Esophagus mucosa (tissue), 1 donor: ENCODE measurements at places on chromosomes 5 and 9. TPM values are rescaled to one million over a fixed set of nuclear protein-coding genes. Genes with fewer than 3 reads are reported as not detected.

- no peak for ATAC-seq
Measured at GRCh38 chr5:179254638-179255271, 90.5 kb downstream of the ADAMTS2 start.

SAXO1 gene
- not detected for total RNA-seq

C9orf85 gene
- 10.6 TPM for total RNA-seq

MLLT3 gene
- total RNA-seq = 7.9 TPM

GRCh38 chr5:1484730-1485578, 38.8 kb downstream of the LPCAT1 start:
- no peak for ATAC-seq

IL13 gene
- total RNA-seq = not detected

PCDHGA4 gene
- total RNA-seq = 0.48 TPM

DNA sequence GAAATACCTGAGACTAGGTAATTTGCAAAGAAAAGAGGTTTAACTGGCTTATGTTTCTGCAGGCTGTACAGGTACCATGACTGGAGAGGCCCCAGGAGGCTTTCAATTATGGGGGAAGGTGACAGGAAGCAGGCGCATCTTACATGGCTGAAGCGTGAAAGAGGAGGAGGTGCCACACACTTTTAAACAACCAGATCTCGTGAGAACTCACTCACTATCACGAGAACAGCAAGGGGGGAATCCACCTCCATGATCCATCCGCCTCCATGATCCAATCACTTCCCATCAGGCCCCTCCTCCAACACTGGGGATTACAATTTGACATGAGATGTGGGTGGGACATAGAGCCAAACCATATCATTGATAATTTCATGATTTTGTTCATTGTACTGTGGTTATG, 2.5 kb upstream of the MED27 start:
- ATAC-seq = no peak

DNA sequence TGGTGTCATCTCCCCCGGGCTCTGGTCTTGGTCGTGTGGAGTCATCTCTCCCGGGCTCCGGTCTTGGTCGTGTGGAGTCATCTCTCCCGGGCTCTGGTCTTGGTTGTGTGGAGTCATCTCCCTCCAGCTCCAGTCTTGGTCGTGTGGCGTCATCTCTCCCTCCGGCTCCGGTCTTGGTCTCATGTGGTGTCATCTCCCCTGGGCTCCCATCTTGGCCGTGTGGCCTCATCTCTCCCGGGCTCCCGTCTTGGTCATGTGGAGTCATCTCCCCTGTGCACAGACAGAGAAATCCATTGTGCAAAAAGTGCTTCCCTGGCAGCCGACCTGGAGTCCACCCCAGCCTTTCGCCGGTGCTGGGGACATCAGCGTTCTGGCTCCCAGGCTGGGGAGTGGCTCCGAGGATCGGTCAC, 91.1 kb upstream of the CACNA1B start:
- no peak for ATAC-seq

GRCh38 chr9:109939698-109940342, 159.8 kb downstream of the PALM2AKAP2 start:
- no peak for ATAC-seq

GRCh38 chr5:59236448-59236847, 653.6 kb downstream of the RAB3C start:
- no peak for ATAC-seq

PCDHB10 gene
- 0.80 TPM for total RNA-seq

GHR gene
- total RNA-seq = 2.4 TPM

DNA sequence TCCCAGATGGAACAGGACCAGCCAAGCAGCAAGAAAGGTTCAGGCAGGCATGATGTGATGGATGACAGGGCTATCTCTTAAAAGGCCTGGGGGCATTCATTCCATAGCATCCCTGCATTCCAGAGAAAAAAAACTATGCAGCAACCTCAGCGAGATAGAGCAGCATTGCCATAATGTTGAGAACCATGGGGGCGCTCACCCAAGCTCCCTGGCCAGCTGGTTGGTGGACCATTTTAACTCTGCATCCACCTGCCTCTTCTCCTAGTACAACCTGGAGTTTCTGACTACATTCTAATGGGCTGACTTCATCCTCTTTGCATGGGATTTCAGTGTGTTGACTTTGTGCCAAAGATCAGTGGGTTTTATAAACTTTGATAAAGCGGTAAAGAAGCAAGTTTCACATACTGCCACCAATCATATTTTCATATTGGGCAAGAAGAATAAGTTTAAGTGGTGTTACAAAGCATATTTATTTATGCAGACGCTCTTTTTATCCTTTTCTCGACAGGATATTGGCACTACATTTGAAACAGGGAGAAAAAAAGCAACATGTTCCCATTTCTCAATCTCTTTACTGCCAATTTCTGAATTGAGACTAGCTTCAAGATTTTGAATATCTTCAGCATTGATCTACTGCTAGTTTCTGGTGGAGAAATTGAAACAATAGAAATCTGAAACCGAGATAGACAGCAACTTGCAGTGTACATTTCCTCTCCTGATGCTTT, 378.3 kb upstream of the WWC1 start:
- ATAC-seq = no peak

- peak; percentile 73 for ATAC-seq
Measured at GRCh38 chr5:57298985-57299491, 125.2 kb downstream of the GPBP1 start.

DNA sequence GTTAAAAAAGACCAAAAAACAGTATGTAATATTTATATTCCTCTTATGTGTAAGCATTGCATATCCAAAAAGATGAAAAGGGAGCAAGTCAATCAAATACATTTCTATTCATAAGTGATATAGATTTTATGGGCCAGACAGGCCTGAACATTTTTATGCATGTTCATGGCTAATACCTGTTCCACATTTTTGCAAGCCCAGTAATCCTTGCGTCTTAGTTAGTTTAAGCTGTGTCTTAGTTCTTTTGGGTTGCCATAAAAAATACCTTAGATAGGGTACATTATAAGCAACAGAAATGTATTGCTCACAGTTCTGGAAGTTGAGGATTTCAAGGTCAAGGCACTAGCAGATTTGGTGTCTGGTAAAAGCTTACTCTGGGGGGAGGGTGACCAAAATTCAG, 342.1 kb downstream of the TAF11L14 start:
- peak; percentile 63 for ATAC-seq

NTRK2 gene
- total RNA-seq = 9.8 TPM

DNA sequence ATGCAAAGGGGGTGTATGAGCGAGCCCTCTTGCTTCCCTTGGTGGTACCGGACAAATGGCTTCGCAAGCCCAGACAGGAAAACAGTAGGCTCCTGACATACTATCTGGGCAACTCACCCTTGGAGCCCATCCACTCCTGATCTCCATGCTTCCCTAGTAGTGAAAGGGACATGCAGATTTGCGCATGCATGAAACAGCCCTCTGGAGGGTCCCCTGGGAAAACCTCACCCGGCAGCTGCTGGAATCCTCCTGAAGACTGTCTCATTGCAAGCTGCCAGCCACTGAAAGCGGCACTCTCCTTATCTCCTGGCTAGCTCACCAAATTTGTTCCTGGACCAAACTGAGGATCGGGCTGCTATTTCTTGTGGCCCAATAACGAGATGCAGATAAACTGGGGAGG, 10.2 kb downstream of the ZNF169 start:
- ATAC-seq = no peak

GRCh38 chr5:140642718-140643117, 3.5 kb downstream of the TMCO6 start:
- ATAC-seq = no peak

HRCT1 gene
- 1.2 TPM for total RNA-seq

- peak; percentile 32 for ATAC-seq
Measured at GRCh38 chr5:54703133-54703532, 185.6 kb downstream of the SNX18 start.

QRFP gene
- total RNA-seq = not detected

GCNT4 gene
- 1.4 TPM for total RNA-seq

EFNA5 gene
- 29.7 TPM for total RNA-seq

- ATAC-seq = peak; percentile 36
Measured at GRCh38 chr5:61626639-61627282, 294.7 kb downstream of the ZSWIM6 start.

DNA sequence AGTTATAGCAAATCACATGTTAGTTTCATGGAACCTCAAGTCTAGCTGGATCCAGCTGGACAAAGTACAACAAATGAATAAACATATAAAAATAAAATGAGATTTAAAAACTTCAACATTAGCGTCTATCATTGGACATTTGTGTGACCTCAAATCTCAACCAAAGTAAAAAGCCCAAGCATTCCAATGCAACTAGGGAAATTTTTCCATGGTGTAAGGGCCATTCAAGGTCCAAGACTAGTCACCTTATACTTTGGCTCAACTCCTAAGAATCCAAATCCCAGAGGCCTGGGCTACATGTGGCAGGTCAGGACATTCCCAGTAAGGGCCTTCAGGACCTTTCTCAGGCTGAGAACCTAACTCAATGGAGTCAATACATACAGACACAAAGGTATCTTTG, 137.4 kb upstream of the DMAC1 start:
- ATAC-seq = no peak

GRCh38 chr5:89147031-89147430, 264.0 kb upstream of the MEF2C start:
- no peak for ATAC-seq

DNA sequence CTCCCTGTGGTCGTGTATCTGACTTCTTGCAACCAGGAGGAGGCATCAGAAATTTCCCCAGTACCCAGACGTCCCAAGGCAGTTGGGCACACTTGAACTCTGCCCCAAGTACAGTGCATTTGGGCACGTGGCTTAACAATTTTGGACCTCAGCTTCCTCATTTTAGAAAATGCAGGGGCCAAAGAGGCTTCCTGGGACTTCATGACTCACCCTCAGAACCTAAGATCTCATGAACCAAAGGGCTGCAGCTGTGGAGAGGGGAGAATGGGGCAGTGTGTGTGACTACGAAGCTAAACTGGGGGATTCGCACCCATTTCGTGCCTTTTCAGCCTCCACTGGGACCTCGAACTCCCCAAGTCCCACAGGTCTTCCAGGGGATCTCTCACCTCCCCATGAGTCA, 59.2 kb downstream of the SYK start:
- ATAC-seq = no peak

TCERG1 gene
- 32.6 TPM for total RNA-seq

- ATAC-seq = no peak
Measured at GRCh38 chr9:79884546-79884945, 312.8 kb downstream of the TLE4 start.

WDR31 gene
- total RNA-seq = 3.7 TPM

FGFR4 gene
- 2.7 TPM for total RNA-seq

GRCh38 chr5:96844481-96844990, 31.8 kb upstream of the ERAP2 start:
- ATAC-seq = no peak

GRCh38 chr5:72418271-72418670, 88.9 kb downstream of the ZNF366 start:
- ATAC-seq = no peak

DNA sequence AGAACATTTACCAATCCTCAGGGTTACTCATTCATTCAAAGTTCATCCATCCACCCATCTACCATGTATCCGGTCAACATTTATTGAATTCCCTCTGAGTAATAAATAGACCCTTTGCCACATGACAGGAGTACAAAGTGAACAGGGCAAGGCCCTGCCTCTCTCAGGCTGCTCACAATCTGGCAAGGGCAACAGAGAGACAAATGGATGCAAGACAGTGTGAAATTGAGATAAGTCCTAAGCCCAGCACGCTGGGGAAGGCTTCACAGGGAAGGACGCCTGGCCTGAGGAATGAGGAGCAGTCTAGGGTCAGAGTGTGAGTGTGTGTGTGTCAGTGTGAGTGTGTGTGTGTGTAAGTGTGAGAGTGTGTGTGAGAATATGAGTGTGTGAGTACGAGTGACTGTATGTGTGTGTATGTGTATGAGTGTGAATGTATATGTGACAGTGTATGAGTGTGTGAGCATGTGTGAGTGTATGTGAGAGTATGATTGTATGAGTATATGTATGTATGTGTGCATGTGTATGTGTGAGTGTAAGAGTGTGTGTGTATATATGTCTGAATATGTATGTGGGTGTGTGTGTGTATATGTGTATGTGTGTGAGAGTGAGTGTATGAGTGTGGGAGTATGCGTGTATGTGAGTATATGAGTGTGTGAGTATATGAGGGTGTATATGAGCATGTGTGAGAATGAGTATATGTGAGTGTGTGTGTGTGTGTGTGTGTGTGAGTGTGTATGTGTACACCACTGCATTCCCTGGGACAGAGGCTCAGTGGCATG, 145.6 kb downstream of the FSTL4 start:
- ATAC-seq = no peak
